ENCODE measurements at places on chromosomes 4 and X.

GRCh38 chrX:110569506-110569905, 210.9 kb downstream of the RTL9 start:
- DNase-seq = peak; percentile 12

- DNase-seq = peak; percentile 34
These were observed 3.8 kb downstream of the FGF16 start for GRCh38 chrX:77450996-77451395.

- DNase-seq = no peak
These were observed 43.4 kb upstream of the SMAD1 start for GRCh38 chr4:145438298-145438697.

DNA sequence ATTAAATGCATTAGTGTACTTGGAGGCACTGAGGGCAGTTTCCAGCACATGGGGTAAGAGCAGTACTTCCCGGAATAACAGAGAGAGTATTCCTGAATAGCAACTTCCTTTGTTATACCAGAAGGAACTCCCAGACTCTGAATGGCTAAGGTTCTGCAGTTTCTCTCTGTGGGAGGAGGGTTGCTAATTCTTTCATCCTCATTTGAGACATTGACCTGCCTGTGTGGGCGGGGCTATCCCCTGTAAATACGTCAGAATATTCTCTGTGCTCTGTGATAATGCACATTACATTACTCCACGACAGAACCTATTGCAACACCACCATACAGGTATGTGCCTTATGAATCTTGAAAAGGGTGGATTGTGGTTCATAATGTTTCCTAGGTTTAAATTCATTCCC, 52.7 kb downstream of the SPINK2 start:
- no peak for DNase-seq

GRCh38 chr4:116636917-116637316, 448.5 kb downstream of the TRAM1L1 start:
- no peak for DNase-seq

- DNase-seq = no peak
These were observed 1142.2 kb downstream of the C4orf33 start for GRCh38 chr4:130238121-130238520.

- no peak for DNase-seq
These were observed at the start of gene KCNIP4 for GRCh38 chr4:21948347-21949072. Gene KCNIP4 (minus strand): TSS chr4:21948772.

GRCh38 chr4:169410839-169411770, 140.3 kb upstream of the SH3RF1 start:
- DNase-seq = peak; percentile 15

- no peak for DNase-seq
These were observed 224.0 kb upstream of the TENM3 start for GRCh38 chr4:182019148-182019652.

GRCh38 chrX:49915361-49916222, 6.8 kb upstream of the CLCN5 start:
- peak; percentile 45 for DNase-seq

DNA sequence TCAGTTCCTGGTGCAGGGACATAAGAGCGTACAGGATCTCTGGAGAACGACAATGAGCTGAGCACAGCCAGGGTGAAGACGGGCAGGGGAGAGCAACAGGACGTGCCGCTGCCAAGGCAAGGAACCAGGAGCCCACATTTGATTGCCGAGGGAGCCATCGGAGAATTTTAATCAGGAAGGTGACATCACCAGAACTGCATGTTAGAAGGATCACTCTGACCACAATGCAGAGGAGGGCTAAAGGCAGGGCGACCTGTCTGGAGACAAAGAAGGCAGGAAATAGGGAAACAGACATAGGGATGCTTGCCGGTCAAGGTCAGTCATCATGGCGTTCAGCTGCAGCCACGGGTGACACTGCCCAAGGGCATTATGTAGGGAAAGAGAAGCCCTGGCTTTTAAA, 81.4 kb downstream of the RBM47 start:
- peak; percentile 49 for DNase-seq

GRCh38 chr4:1962980-1963379, 45.8 kb downstream of the NELFA start:
- DNase-seq = no peak

GRCh38 chr4:138734746-138735145, 280.8 kb upstream of the NOCT start:
- peak; percentile 72 for DNase-seq

- DNase-seq = no peak
These were observed 18.7 kb upstream of the MAN2B2 start for GRCh38 chr4:6556263-6556662.

DNA sequence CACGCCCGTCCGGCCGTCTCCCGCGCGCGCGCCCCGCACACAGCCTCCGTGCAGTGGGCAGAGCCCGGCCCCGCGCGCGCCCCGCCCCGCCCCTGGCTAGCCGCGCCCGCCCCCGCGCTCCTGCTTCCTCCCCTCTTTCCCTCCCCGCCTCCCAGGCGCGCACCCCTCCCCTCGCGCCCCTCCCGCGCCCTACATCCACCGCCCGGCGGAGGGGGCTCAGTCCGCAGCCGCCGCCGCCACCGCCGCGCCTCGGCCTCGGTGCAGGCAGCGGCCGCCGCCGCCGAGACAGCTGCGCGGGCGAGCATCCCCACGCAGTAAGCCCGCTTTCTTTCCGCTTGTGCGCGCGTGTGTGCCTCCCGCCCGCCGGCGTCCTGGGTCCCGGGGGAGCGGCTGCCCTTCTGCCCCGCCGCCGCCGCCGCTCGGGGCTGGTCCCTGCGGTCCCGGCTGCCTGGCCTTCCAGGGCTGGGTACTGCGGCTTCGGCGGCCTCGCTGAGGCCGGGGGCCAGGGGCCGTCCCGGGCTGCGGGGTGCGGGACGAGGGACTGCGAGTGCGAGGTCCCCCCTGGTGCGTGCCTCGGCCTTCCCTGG, at the start of gene FHL1:
FHL1 (plus strand) TSS at position 219 of the 587 bp plus-strand sequence.
- no peak for DNase-seq

DNA sequence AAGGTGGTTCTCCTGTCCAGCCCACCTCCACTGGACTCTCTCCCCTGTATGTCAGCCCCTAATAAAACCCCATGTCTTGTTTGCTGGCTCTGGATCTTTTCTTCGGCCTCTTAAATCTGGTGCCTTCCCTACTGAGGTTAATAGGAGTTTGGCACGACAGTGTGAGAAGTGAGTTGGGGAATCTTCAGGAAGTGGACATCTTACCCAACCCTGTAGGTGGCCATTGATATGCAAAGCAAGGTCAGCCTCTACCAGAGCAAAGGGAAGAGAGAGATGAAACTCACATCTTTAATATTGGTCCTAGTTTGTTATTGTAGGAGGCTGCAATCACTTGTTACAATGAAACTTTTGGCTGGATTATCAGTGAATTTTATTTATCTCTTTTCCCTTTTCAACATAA, 111.7 kb downstream of the CHRDL1 start:
- no peak for DNase-seq

DNA sequence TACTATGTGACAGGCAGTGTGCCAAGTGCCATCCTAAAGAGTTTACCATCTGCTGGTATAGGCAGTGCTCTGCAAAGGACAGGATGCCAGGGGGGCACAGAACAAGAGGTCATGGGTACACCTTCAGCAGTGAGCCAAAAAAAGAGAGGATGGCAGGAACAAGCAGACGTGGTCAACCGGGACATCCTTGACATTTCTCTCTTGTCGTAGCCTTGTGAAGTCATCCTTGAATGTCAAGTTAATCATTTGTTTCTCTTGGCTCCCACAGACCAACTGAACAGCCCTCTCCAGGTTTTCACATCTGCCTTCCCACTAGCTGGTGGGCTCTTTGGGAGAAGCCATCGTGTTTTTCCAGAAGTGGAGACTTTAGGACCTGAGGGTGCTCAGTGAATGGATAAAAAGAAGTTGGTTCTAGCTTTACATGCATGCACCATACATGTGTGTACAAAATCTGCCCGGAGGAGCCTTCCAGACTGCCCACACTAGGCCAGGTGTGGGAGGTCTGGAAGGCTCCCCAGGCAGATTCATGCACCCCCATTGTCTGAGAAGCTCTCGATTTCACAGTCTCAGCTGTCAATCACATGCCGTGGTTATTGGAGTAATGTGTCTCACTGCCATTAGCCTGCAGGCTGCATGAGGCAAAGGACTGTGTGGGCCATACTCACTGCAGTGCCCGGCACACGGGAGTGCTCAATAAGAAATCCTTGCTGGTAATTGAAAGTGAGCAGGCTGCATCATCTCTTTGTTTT, 16.4 kb downstream of the PNMA6F start:
- DNase-seq = no peak

GRCh38 chr4:15502384-15502783, 32.7 kb downstream of the CC2D2A start:
- no peak for DNase-seq

DNA sequence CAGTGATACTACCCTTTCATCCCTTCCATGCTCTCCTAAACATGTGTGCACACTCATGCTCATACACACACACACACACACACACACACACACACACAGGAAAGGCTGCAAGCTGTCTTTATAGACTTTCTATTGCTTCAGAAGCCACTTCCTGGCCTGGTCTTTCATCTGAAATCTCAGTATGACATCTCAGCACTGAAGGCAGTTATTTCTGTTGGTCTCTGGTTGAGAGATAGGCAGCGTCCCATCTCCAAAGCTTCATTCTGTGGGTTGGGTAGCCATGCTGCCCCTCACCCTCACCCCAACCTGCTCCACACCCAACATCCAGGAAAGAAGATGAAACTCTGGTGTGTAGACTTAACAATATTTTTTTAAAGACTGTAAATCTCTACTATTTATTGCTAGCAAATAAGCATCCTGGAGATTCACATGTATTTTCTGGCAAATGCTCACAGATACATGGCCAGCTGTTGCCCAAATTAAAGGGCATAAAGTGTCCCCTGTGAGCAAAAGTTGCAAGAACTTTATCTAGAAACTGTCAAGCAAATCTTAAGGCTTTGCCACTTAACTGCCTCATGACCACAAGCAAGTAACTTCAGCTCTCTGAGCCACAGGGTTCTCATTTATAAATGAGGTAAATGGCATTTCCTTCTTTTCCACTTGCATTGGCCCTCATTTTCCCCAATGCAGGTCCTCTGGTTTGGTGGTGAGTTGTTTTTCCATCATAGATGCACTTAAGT, 189.8 kb upstream of the AFF2 start:
- no peak for DNase-seq

DNA sequence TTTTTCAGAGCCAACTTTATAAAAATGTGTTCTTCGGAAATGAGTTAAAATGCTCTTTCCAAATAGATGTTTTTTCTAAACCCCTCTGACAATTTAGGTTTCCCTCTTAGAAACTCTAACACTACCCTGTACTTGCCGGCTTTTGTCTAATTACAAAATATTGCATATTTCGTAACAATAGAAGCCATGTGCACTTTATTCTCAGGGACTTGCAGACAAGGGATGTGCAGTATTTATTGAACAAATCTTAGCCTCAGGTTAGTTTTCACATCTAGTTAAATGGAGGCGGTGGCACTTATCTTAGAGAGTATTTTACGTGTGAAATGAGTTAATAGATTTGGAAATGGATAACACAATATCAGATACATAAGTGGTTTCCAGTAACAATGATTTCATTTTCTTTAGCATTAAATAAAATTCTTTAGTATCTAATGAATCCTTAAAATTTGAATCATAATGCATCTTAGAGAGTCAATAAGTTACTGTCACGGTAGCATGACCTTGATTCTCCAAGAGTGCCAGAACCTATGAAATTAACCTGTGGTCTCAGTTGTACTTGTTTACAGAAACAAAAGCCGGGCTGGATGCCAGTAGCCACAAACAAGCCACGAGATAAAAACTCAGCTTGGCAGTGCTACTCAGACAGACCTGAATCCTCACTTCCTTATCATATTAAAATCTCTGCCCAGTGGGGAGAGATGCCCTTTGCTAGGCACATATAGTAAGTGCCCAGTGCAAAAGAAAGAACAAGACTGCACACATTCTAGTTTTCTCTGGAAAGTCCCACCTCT, 772 bp upstream of the PABPC4L start:
- DNase-seq = peak; percentile 61

- DNase-seq = no peak
These were observed 2238.4 kb downstream of the PCDH7 start for GRCh38 chr4:32958586-32958985.

GRCh38 chr4:159017323-159018026, 85.4 kb upstream of the RAPGEF2 start:
- DNase-seq = no peak

- peak; percentile 51 for DNase-seq
These were observed 6.0 kb downstream of the PDLIM5 start for GRCh38 chr4:94457692-94458106.

GRCh38 chr4:142475663-142476062, 370.4 kb downstream of the INPP4B start:
- DNase-seq = no peak

GRCh38 chr4:177375372-177375771, 65.7 kb downstream of the NEIL3 start:
- no peak for DNase-seq

DNA sequence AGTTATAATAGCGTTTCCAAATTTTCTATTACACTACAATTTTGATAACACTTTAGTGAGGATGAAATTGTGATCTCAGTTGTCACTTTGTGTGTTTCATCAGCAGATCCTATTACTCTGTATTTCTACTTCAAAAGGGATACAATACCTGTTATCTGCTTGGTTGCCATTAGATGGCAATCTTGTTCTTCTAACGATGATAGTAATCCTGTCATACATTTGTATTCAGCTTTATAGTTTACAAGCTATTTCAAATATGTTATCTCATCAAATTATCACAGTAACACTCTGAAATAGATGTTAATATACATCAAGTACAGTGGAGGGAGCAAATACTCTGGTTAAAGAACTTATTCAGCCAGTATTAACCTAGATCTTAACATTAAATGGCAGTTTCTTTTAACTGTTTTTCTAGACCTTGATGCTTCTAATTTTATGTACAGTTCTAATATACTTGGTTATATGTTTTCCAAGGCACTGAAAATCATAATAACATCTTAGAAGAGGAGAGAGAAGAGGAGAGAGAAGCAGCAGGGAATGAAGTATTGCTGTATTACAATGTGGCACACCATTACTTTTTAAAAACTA, 292.0 kb downstream of the CCSER1 start:
- DNase-seq = peak; percentile 76
